ENCODE measurements at places on chromosomes 6 and 20.

DNA sequence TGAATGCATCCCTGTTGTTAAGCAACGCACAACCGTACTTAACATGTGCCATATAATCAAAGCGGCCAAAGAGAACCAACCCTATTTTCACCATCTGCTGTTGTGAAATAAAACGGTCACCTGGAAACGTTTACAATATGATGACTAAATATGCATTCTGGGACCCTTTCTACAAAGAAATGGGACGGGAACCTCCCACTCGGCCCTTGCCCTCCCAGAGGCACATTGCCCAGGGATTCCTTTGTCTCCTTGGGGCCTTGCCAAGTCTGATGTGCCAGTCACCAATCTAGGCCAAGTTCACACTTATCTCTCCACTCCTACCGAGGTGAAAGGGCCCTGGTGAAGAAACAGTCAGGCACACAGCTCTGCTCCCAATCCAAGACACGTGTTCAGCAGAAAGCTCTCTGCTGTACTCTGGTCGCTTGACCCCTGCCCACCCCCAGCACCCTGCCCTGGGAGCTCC is 427.4 kb upstream of the JARID2 start:
- DNase-seq: no peak

DNA sequence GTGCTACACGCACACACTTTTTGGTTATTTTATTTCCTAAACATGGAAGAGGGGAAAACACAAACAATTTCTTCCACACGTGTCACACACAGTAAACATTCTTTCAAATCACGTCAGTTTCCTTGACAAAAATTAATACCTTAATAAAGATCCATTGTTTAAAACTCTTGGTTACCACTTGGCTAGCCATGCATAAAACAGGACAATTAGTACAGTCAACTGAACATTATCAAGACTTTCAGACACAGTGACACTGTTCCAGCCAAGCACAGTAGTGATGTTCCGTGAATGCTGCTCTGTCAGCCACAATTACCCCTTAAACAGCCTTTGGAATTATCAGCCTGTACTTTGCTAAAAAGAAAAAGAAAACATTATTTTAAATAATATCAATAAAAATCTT is 50.8 kb downstream of the GMDS start:
- DNase-seq: no peak

- DNase-seq: no peak
Observed at GRCh38 chr6:129508477-129509145, 201.4 kb downstream of the ARHGAP18 start.

DNA sequence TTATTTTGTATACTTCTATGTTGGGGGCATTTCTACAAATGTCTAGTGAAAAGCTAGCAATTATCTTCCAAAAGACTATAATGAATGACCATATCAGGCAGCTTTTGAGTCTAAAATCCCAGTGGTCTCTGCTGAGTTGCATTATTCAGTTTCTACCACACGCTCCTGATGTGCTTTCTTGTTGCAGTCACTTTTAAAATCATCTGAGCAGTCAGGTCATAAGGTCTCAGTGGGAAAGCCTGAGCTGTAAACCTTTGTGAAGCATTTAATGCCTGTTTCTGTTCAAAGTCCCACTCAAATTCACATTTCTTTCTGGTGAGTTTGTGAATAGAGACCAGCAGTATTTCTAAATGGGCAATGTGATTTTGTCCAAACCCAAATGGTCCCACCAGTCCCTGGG is 1681.5 kb downstream of the HACE1 start:
- no peak for DNase-seq

GRCh38 chr6:52964318-52964717 is 30.8 kb downstream of the GSTA4 start:
- DNase-seq: no peak

DNA sequence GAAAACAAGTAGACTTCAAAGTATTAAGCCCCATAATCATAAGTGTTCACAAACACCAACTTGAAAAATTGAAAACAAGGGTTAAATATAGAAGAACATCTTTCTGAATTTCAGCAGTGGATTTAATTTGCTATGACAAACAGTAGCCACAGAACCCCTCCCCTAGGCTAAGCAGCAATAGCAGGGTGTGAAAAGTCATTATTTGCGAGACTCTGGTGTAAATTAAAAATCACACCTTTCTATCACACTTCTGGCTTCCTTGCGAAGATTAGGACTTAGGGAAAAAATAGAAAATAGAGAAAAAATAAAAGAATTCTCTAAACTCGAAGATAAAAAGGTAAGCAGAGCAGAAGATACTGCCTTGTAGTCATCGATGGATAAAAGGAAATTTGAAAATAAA is 6.1 kb downstream of the SAMD3 start:
- no peak for DNase-seq

GRCh38 chr6:51027283-51028065 is 208.8 kb downstream of the TFAP2B start:
- no peak for DNase-seq

DNA sequence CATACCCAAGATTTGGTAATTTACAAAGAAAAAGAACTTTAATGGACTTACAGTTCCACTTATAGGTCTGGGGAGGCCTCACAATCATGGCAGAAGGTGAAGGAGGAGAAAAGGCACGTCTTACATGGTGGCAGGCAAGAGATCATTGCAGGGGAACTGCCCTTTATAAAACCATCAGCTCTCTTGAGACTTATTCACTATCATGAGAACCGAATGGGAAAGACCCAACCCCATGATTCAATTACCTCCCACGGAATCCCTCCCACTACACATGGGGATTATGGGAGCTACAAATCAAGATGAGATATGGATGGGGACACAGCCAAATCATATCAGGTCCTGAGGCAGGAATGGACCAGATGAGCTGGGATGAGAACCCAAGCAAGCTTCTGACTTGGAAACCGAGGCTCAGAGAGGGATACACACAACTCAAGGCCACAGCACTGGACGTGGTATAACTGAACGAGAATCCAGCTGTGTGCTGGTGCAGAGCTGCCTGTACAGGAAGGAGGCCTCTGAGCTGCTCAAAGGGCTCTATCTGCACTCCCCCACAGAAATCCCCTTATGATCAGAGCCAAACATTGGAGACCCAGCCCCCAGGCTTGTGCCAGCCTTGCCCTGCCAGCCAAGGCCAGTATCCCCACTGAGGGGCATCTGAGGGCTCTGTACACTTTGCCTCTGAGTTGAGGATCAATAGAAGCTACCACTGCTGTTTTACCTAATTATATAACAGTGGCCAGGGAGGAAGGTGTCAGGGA is 137.8 kb downstream of the CEBPB start:
- no peak for DNase-seq

GRCh38 chr20:31684153-31685015 is 38.3 kb downstream of the BCL2L1 start:
- DNase-seq: no peak

GRCh38 chr6:64254558-64254957 is 619.0 kb downstream of the PHF3 start:
- no peak for DNase-seq

- DNase-seq: no peak
Observed at GRCh38 chr6:99412065-99412464, 13.0 kb downstream of the PNISR start.

GRCh38 chr6:110269623-110270022 is 88.5 kb downstream of the METTL24 start:
- no peak for DNase-seq

DNA sequence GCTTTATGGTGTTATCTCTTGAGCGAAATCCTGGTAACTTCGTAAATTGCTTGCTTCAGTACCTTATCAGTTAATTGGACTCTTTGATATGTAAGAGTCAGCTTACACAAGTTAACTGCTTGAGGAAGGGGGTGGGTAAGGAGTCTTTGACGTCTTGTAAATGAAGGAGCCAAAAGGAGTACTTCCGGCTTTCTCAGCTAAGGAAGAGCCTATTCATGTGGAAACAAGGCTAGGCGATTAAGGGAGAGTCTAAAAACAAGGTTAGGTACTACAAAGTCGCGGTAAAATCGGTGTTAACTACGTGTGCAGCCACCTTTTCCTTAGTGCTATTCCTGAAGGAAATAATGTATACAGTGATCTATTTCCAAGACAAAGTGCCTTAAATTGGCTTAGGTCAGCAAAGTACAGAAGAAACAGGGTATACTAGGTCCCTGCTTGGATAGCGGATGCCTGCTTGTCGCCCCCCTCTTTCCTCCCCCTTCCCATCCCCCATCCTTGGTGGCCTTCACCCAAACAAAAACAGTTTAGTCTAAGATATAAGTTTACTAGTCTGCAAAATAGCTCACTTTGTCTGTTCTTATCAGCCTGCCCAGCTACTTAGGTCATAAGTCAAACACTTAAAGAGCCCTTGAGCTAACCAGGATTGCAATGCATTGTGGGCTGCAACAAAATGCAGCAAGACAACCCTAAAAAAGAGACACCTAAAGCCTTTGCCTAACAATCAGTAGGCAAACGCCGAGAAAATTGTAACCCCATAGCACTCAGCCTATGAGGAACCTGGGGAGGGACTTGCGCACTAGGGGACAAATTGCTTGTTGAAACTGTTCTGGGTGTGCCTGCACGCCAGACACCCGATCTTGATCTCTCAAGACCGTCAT is 147.3 kb downstream of the TRIM27 start:
- DNase-seq: no peak

- no peak for DNase-seq
Observed at GRCh38 chr6:25641940-25642666, 9.9 kb upstream of the SCGN start.

GRCh38 chr20:50385733-50386640 is 124.2 kb upstream of the PTPN1 start:
- no peak for DNase-seq

GRCh38 chr6:105753620-105754211 is 332.4 kb upstream of the PRDM1 start:
- DNase-seq: no peak

- DNase-seq: no peak
Observed at GRCh38 chr6:84467296-84467695, 239.9 kb upstream of the CEP162 start.

DNA sequence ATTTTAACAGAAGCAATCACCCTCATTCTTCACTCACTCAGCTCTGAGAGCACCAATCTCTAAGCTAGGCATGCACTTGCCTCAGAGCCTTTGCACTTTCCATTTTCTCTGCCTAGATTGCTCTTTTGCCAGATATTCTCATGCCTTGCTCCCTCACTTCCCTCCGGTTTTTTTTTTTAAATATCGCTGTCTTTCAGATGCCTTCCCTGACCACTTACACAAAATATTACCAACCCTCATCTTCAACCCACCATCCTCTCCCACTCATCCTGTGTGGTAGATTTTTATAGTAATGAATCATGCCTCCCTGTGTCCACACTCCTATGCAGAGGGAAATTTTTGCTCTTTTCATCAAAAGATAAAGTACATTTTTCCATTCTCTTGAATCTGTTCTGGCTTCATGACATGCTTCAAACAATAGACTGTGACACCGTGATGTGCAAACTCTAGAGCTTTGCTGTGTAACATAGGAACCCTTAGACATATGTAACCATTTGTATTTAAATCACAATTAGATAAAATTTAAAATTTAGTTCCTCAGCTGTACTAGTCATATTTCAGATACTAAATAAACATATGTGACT is 437.1 kb downstream of the UTRN start:
- DNase-seq: no peak

- no peak for DNase-seq
Observed at GRCh38 chr6:142376800-142377496, 75.1 kb downstream of the ADGRG6 start.

- peak; percentile 17 for DNase-seq
Observed at GRCh38 chr6:136550330-136551071, at the start of gene MAP7. MAP7 (minus strand) TSS chr6:136550422; CDS start chr6:136550408, 14 bp downstream.
